ENCODE measurements at places on chromosomes 5 and 9.

- DNase-seq: no peak
Measured at GRCh38 chr5:166625210-166625865, 1666.1 kb upstream of the WWC1 start.

GRCh38 chr5:35884191-35884769 lies 27.6 kb downstream of the IL7R start:
- DNase-seq: peak; percentile 97

- DNase-seq: peak; percentile 43
Measured at GRCh38 chr9:90331826-90332575, 310.6 kb downstream of the DIRAS2 start.

GRCh38 chr9:34986540-34987047 lies 3.0 kb upstream of the DNAJB5 start:
- DNase-seq: peak; percentile 16

- no peak for DNase-seq
Measured at GRCh38 chr5:3825531-3826451, 230.2 kb downstream of the IRX1 start.

- DNase-seq: peak; percentile 79
Measured at GRCh38 chr9:134734270-134734669, 92.7 kb downstream of the COL5A1 start.

GRCh38 chr5:149448831-149449714 lies 70.0 kb upstream of the IL17B start:
- peak; percentile 47 for DNase-seq

DNA sequence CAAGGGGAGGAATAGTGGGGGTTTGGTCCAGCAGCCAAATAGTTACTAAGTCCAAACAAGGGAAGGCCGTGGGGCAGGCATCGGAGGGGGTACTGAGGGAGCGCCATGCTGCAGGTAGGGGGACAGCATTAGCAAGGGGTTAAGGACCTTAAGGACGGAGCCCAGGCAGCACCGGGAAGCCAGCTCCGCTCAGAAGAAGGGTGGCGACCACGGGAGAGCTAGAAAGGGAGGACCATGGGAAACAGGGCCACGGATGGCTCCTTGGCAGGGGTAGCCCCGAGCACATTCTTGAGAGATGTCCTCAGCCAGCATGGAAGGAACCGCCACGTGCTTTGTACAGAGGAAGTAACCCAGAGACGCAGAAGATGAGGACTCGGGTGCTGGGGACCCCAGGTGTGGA lies 76.2 kb upstream of the STXBP1 start:
- DNase-seq: peak; percentile 86

DNA sequence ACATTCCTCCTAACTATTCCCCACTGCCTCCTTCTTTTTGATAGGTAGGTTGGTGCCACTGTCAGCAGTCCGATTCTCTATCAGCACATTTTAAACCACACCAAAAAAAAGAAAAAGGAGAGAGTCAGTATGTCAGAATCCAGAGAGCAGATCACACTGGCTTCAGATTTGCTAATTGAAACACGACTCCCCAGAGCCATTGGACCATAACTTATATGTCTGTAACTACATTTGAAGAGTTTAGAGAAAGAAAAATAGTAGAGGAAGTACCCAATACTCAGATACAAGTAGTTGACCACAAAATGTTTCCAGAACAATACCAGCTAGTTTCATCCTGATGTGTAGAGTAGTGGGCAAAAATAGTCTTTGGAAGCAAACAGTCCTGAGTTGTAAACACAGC lies 216.6 kb downstream of the NR2F1-AS1 start:
- no peak for DNase-seq

DNA sequence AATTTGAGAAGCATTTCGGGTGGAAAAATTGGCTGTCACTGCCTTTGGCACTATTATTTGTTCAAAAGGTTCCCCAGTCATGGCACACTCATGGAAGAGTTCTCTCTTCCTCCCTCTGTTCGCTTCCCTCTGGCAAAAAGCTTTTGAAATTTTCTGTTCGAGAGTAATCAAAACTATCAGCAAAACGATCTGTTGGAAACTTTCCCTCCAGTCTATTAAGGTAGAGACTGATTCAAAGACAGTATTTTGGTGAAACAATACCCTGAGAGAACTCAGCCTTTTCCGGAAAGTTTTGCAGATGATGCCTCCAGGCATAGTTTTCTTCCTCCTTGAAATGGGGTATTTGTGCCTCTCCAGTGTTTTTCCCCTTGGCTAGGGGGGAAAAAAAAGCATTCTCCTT lies 3.6 kb upstream of the LPAR1 start:
- DNase-seq: no peak

DNA sequence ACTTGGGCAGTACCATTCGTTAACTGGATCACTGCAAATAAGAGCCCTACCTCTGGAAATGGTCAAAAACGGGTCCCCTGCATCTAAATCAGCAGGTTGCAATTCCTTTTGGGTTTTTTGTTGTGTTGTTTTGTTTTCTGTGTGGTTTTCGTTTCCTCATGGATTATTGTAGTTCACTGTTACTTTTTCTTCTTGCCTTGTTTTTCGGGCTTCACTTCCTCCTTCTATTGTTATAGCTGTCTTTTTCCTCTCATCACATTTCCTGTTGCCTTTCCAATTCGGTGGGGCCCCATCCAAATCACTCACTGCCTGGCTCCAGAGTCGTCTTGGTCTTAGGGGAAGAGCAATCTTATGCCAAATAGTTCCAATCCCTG lies 8.7 kb upstream of the SSBP2 start:
- DNase-seq: no peak

DNA sequence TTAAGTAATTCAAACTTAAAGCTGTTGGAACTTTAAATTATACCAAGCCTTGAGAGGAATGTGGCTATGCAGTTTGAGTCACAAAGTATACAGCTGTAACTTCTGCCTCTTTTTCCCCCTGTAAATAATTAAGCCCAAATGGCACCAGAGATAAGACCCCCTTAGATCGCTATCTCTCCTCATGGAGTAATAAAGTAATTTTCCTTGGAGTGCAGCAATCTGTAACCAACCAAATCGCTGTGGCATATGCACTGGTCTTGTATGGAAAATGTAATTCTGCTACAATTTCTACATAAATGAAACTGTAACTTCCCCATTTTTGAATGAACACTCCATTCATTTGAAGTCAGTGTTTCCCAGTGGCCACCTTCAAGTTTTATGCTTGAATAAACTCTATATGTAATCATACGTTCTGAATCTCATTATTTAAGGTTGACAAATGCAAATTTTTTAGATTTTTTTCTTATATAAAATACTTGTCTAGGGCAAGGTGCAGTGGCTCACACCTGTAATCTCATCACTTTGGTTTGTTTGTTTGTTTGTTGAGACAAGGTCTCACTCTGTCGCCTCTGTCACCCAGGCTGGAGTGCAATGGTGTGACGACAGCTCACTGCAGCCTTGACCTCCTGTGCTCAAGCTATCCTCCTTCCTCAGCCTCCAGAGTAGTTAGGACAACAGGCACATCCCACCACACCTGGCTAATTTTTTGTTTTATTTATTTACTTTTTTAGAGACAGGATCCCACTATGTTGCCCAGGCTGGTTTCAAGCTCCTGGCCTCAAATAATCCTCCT lies 12.3 kb downstream of the SUSD1 start:
- no peak for DNase-seq

DNA sequence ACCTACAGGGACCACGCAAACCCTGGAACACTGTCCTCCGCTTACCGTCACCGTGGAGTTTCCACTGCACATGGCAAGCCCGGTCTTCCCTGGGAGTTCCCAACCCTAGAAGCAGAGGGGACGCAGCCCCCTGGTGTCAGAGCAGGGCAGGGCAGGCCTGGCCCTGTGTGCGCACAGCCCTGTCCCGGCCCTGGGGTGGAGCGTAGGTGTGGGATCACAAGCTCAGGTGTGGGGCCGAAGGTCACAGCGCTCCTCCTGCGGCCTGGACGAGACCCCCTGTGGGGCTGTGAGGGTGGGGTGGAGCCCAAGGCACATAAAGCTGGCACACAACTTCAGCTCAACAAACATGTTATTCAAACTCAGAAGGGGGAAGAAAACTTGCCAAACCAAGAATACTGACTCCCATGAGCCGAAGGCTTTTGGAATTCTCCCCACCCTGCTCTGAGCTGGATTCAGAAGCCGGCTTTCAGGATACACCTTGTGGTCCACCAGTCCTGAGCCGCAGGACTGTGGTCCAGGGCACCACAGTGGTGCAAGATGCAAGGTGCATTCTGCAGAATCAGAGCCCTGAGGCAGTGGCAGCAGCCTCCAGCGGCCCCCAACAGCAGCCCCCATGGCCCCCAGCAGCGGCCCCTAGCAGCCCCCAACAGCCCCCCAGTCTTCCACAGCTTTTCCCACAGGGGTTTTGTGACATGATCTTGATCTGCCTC lies 11.8 kb upstream of the EXOC3 start:
- peak; percentile 45 for DNase-seq

DNA sequence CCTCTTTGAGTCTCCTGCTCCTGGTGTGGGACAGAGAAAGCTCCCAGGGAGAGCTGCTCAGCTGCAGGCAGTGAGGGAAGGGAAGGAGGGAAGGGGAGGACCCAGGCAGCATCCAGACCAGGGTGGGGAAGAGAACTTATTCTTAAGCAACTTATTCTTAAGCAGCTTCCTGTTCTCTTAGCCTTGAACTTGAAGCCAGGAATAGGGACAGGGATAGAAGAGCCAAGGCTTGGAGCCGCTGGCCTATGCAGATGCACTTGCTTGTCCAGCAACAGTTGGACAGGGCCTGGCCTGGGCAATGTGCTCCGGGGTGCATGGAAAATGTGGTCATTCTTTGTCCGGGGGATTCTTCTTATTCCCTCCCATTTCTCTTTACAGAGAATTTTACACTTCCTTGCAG lies 31.4 kb upstream of the SPTLC1 start:
- peak; percentile 46 for DNase-seq

DNA sequence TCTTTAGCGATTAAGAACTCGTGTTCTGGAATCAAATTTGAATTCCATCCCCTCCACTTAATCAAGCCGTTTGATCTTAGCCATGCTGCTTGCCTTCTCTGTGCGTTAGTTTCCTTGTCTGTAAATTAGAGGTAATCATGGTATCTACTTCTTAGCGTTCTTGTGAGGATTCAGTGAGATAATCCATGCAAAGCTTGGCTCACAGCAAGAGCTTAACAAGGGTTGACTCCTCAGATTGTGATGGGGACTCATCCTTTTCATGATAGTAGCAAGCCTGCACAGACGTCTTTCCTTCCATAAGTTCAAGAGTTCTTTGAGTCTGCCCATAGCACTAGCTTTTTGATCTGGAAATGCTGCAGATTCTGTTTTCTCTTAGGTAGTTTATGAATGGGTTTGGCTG lies 72.8 kb downstream of the TRIO start:
- no peak for DNase-seq

DNA sequence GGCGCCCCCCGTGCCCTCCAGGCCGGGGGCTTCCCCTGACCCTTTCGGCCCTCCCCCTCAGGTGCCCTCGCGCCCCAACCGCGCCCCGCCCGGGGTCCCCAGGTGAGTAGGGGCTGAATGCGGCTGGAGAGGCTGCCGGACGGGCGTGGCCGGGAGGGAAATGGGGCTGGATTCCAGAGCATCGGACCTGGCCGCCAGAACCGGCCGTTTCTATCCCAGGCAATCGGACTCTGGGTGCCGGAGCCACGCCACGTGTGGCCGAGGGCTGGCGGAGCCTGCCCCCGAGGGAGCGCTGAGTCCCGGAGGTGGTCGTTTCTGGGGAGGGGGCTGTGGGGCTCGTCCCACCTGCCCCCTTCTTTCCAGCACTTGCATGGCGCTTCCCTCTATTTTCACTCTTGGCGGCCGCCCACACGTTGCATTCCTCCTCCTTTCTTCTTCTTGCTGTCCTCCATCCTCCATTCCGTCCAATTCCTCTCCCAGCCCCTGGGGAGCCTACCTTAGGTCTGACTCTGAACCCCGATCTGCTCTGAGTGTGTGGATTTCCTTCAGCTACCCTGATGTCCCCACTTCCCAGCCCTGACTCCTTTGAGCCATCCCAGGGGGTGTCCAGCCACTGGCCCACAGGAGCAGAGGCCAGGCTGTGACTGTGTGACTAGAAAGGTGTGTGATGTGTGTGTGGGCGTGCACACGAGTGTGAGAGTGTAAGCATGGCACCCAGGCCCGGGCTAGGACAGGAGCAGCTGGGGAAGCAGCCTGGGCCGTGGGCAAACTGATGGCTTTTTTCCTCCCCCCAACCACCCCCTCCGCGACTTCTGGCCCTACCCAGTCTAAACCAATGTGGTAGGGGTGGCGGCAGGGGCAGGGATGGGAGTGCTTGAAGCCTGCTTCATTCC lies 24.7 kb downstream of the GOLGA2 start:
- no peak for DNase-seq

DNA sequence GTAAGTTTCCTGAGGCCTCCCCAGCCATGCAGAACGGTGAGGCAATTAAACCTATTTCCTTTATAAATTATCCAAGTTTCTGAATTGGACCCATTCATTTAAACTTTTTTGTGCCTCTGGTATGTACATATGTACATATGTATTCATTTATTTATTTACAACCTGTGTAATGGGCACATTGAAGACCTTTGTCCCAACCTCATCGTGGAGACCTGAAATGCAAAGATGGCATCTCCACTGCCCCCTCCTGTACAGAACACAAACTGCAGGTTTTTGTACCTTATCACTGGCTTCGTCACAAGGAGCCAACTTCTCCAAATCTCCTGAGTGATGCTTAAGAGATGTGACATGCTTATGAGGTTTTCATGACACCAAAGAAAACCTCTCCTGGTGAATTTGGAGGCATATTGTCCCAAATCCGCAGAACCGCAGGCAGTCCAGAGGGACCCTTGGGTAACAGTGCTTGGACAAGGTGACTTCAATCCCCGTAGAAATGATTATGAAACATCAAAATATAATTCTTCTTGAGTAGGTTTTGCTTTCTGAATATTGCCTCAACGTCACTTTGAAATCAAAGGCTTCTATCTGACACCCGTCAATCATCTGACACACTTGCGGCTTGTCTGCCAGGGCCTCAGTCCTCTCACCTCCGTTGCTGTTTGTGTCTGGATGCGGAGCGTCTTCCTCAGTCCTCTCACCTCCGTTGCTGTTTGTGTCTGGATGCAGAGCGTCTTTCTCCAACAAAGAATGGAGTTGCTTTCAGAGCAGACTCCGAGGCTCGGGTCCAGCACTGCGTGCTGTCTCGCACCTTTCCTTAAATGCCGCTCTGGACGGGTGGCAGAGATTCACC lies 135.0 kb upstream of the IRX4 start:
- DNase-seq: peak; percentile 25

GRCh38 chr5:5665225-5666075 lies 243.0 kb downstream of the ICE1 start:
- no peak for DNase-seq

- DNase-seq: no peak
Measured at GRCh38 chr9:137147091-137147792, 8.3 kb downstream of the GRIN1 start.

DNA sequence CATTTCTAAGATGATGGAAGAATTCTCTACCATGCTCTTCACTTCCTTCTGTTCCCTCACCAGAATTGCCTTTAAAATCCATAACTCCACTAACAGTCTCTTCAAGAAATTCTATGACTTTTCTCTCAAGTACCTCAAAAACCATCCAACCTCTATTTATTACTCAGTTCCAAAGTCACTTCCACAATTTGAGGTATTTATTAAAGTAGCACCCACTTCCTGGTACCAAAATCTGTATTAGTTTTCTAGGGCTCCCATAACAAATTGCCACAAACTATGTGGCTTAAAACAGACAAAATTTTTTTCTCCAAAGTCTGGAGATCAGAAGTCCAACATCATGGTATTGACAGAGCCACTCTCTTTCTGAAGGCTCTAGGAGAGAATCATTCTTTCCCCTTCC lies 4.9 kb upstream of the SPTLC1 start:
- no peak for DNase-seq

- no peak for DNase-seq
Measured at GRCh38 chr9:136335296-136336155, 8.2 kb downstream of the GPSM1 start.

- DNase-seq: no peak
Measured at GRCh38 chr9:108160706-108161355, 671.3 kb upstream of the KLF4 start.

All from EH (cell line).